ENCODE measurements at places on chromosomes 4 and X.

DNA sequence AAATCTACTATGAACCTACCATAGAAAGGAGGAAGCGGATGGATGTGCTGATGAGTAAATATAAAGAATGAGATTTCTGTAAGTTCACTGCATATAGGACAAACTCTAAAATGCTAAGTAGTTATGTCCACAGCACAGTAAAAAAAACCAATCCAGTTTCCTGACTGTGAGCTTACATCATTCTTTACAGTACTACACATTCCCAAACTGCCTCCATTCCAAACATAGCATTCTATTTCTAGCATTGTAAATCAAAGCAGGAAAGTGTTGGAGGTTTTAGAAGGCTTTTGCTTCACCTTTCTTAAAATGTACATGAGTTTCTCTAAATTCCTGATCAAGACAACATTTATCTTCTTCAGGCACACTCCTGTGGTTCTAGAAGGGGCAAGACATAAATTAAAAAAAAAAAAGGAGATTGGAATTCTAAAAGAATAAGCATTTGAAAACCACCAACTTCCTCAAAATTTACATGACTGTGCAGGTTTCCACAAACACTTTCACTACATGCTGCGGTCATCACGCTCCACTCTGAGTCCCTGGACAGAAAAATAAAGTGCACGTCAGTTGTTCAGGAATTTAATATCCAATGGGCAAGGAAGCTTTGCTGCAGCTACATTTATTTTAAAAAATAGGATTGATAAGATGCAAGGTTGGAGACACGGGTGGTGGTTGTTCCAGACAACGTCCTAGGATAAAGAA lies 297.6 kb upstream of the STS start:
- DNase-seq = no peak

DNA sequence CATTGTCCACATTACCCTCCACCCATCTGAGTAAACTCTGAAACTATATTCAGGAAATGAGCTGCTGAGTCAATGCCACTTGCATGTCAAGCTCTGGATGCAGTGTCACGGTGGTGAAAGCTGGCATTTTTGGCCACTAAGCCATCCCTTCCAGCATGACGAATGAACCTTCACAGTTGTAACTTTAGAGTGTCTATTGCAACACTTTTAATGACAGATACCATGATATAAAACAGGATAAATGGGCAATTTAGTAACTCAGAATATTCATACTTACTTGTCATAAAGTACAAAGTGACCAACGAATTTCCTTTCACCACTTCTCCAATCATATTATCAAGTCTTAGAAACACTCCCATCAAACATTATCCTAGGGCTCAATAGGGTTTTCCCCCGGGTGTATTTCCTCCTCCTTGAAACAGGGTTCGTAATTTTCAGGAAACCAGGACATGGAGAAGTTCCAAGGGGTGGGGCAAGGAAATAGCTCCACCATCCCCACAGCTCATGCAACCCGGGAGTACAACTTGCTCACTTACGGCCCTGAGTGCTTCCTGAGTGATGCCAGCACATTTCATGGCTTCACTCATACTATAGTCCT lies 73.1 kb downstream of the MTHFD2L start:
- DNase-seq = no peak

GRCh38 chr4:184884883-184885282 lies 59.1 kb upstream of the ACSL1 start:
- no peak for DNase-seq

GRCh38 chr4:53089936-53090729 lies 228.0 kb downstream of the RASL11B start:
- no peak for DNase-seq

DNA sequence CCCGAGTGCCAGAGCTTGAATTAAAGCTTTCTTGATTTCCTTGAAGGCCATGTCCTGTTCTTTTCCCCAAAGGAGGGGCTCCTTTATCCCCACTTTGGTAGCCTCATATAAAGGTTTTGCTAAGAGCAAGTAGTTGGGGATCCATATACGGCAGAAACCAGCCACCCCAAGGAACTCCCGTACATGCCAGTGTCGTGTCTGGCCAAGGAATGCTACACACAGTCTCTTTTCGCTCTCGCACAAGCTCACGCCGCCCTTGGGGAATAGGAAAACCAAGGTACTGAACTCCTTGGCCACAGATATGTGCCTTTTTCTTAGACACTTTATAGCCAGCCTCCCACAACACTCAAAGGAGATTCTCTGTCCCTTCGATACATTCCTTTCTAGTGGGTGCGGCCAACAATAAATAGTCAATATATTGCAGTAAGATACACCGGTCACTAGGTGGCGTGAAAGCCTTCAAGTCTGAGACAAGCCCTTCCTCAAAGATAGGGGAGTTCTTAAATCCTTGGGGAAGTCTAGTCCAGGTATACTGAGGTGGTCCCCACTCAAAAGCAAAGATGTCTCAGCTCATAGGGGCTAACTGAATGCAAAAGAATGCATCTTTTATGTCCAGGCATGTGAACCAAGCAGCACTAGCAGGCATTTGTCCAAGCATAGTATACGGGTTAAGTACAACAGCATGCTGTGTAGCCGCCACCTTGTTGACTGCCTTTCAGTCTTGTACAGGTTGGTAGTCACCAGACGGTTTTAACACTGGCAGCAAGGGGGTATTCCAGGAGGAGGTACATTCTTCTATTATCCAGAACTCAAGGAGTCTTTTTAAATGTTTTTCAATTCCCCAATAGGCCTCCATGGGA lies 57.8 kb upstream of the XAGE1B start:
- no peak for DNase-seq

GRCh38 chr4:146095091-146095690 lies 80.3 kb upstream of the LSM6 start:
- DNase-seq = no peak

DNA sequence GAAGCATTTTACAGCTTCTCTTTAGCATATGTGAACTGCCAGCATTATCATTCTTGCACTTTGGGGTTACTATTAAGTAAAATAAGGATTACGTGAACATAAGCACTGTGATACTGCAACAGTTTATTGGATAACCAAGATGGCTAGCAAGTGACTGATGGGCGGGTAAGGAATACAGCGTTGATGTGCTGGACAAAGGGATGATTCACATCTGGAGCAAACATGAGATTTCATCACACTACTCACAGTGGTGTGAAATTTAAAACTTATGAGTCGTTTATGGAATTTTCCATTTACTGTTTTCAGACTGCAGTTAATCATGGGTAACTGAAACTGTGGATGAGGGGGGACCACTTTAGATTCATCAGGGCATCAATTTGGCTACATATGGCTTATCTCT lies 16.0 kb downstream of the NBDY start:
- no peak for DNase-seq

DNA sequence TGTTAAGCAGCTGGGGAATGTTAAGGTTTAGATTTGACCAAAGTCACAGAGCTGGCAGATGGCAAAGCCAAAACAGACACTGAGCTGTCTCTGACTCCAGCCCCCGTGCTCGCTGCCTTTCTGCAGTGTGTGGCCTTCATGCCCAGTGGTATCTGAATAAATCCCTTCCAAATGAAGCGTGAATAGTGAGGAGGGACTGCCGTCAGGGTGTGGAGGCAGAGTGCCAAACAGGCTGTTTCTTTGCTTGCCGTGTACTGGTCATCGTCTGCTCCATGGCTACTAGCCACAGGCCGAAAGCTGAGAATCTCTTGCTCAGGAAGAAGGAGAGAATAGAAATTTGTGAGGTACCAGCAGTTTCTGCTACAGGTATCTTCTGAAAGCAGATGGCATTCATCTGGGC lies 19.7 kb downstream of the PRIMPOL start:
- no peak for DNase-seq

GRCh38 chr4:170015285-170015684 lies 10.9 kb downstream of the MFAP3L start:
- DNase-seq = no peak

DNA sequence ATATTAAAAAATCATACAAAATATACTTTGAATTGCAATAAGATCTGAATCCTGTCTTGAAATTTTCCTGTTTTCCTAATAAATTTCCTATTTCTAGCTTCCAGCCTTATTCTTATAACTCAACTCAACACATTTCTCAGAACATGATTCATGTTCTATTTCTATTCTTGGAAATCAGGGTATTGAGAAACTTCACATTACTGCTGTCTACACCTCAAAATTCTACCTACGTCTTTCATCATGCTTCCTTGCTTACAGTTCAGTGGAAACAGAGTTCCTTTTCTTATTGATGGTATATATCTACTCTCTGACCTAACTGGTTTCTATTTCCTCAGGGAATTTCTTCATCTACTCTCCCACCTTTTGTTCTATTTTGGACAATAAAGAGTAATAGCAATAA lies 2139.0 kb downstream of the ARAP2 start:
- no peak for DNase-seq

GRCh38 chrX:132505116-132505515 lies 16.3 kb upstream of the MBNL3 start:
- no peak for DNase-seq

- no peak for DNase-seq
These were observed 134.8 kb downstream of the FRYL start for GRCh38 chr4:48645225-48645794.

- DNase-seq = no peak
These were observed 134.5 kb upstream of the TAPT1 start for GRCh38 chr4:16360694-16361262.

- no peak for DNase-seq
These were observed 2188.9 kb upstream of the TENM3 start for GRCh38 chr4:180054291-180054690.

GRCh38 chr4:162038112-162038511 lies 125.7 kb downstream of the FSTL5 start:
- DNase-seq = no peak

DNA sequence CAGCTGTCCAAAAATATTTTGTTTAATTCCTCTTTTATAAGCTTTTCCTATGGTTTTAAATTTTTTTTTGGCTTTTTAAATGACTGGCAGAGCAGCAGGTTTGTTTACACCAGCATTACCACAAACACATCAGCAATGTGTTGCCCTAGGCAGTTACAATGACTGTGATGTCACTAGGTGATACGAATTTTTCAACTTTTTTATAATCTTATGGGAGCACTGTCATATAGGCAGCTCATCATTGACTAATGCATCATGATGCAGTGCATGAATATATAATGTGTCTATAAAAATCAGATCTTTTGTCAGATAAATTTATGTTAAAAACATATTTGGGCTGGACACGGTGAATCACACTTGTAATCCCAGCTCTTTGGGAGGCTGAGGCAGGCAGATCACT lies 231.6 kb upstream of the SLIT2 start:
- DNase-seq = no peak

GRCh38 chr4:153010146-153010545 lies 74.0 kb downstream of the FHDC1 start:
- no peak for DNase-seq

DNA sequence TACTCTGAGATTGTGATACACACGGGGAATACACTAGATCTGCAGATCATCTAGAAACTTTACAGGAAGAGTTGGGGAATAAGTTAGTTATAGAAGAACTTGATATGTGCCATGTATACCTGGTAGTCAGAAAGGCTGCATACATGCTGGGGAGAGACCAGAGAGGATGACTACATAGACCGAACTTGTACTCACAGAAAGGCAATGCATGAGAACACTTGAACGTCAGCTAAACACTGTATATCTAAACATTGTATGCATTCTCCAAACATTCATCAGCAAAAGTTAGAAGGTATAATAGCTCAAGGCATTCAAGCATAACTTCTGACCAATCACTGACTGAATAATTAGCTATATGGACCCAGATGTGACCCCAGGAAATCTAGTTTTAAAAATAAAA lies 78.0 kb upstream of the PDHA2 start:
- no peak for DNase-seq

- no peak for DNase-seq
These were observed 44.2 kb upstream of the SCRG1 start for GRCh38 chr4:173443121-173443520.

DNA sequence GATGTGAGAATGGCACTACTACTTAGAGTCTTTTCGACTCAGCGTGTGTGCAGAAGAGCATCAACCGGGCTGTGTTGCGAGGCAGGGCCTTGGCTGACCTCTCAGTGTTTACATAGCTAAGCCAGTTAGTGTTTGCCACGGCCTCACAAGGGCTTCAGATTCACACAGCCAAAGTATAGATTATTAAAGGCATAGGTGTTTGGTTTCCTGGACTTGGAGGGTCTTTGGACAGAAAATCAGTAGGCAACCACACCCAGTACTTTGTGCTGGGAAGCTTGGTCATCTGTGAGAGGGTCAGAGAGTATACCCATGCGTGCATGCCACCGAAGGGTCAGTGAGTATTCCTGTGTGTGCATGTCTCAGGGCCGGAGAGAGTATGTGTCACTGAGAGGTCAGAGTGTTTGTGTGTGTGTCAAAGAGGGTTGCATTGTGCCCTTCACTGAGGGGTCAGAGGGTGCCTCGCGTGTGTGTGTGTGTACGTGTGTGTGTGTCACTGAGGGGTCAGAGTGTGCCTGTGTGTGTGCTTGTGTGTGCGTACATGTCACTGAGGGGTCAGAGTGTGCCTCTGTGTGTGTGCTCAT lies 69.7 kb upstream of the MSANTD1 start:
- DNase-seq = no peak

- no peak for DNase-seq
These were observed 1.2 kb downstream of the P2RY10 start for GRCh38 chrX:78946178-78946931.

Measured in stimulated activated CD8-positive, alpha-beta memory T cell treated with anti-CD3 and anti-CD28 coated beads, Interleukin-7, amount 100 ng/mL, for 1 hour (primary cell).